ENCODE measurements at places on chromosomes 1 and 21.

GRCh38 chr21:35705888-35706287, 354.4 kb downstream of the SETD4 start:
- DNase-seq = no peak

DNA sequence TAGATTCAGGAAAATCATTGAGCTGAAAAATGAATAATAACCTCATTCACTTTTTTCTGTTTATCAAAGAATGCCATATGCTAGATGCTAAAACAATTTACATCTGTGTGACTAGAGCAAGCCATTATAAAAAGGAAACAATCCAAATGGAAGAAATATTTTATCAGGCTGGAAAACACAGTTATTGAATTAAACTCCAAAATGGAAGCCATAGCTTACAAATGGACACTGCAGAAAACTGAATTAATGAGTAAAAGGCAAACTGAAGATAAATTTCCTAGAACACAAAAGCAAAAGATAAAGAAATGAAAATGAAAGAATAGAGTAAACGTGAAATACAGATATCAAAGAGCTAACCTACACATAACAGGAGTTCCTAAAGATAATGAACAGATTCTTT, 33.1 kb upstream of the IL10 start:
- no peak for DNase-seq

DNA sequence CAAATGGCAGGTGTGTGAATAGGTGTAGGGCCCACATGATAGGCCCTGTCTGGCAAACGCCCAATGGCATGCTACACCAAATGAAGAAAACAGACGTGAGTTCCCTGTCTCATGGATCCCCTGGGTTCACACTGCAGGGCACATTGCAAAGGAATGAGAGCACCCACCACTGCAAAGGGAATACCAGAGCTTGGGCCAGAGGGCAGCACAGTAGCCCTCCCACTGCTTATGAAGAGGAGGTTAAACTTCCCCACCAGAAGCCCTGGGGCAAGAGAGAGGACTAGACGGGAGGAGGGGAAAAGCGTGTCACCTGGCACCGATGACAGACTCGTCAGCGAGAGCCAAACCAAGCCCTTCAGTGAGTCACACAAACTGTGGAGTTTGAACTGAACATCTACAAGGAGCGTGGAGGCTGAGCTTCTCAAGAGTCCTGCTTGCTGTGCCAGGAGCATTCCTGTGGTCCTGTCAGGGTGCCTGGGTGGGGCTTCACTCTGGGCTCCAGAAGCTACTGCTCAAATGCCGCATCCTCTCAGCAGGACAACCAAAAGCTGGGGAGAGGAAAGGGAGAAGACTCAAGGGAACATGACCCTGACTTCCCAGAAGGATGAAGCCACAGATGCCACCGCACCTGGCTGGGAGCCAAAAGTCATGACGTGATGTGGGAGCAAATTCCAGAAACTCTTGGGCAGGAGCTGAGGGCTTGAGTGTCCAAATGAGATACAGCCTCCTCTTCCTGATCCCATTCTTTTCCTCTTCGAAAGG, 61.1 kb downstream of the TOMM20 start:
- peak; percentile 24 for DNase-seq

GRCh38 chr1:33060579-33061083, 20.3 kb upstream of the AZIN2 start:
- no peak for DNase-seq

GRCh38 chr21:25422610-25423608, 184.4 kb downstream of the MRPL39 start:
- no peak for DNase-seq

DNA sequence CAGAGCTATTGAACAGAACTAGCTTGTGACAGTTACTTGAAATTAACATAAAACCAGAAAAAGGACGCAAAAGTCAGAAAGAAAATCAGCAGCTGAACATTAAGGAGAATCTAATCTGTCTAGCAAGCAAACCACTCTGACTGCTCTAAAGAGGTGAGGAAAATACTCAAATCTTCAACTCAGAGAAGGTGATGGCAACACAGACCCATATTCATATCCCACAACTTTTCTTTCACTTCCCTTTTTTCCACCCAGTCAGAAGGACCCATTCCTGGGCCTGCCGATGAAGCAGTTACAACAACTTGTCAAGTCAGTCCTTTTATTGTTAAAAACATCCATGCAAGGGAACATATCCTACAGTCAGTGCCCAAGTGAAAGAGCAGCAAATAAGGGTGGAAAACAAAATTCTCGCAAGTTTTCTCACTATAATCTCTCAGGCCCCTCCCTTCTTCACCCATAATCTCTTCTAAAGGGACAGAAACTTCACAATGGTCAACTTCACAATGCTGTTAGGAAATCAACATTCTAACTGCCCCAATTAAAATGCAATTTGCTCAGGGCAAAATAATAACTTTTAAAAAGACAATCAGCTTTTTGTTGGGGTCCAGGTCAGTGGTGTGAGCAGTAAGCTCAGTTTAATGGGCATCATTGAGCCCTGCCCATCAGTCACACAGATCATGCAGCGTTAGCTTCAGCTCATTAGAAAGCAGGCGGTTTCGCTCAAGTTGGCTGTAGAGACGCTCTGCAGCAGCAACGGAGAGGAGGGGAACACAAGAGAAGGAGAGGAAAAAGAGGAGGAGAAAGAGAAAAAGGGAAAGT, 3.6 kb upstream of the NUP210L start:
- DNase-seq = no peak

GRCh38 chr1:30437059-30437576, 286.3 kb downstream of the MATN1 start:
- no peak for DNase-seq

DNA sequence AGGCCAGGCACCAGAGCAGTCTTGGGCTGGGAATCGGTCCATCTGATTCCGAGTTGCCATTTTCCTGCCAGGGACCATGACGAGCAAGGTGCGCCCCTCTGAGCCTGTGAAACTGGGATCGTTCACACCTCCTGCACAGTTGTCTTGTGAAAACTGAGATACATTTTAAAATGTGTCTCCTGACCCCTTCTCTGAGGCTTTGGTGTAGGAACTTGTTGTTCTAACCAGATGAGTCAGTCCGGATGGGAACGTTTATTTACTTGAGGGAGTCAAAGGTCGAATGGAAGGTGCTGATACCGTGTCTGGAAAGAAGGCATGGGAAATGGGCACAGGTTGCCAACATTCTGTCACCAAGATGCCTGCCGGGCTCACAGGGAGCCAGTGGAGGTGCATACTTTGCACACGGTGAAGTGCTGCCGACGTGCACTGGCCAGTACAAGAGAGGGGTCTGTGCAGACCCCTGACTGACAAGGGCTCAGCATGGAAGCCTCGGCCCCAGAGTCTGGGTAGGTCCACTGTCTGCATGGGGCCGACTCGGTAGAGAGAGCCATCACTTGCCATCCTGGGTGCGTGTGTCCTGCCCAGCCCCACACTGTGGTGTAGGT, 7.4 kb upstream of the KCNN3 start:
- no peak for DNase-seq

GRCh38 chr1:147243841-147244240, 1.4 kb downstream of the CHD1L start:
- DNase-seq = no peak

- no peak for DNase-seq
These were observed 275.0 kb downstream of the AKT3 start for GRCh38 chr1:243575070-243575469.

All from NCI-H1694 (cell line).